ENCODE measurements at places on chromosomes 5 and 9.

- no peak for DNase-seq
Observed at GRCh38 chr9:96501633-96502538, 51.9 kb downstream of the HABP4 start.

DNA sequence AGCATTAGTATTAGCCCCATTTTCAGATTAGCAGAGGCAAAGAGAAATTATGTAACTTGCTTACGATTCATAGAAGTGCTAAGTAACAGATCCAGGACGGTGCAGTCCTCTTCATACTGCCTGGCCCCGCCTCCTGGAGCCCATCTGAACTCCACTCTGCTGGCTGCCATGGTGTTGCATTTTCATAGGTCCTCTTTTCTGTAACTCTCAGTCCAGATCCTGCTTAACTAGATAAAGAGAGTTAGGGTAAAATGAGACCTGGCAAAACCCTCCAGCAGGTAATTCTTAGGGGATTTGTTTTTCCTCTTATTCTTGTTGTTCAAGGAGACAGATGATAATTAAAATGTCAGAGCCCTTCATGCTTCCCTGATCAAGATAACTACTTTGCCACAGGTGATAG, 135.1 kb upstream of the EFNA5 start:
- no peak for DNase-seq

- no peak for DNase-seq
Observed at GRCh38 chr9:120558454-120558853, 21.5 kb downstream of the CDK5RAP2 start.

- no peak for DNase-seq
Observed at GRCh38 chr5:5738797-5739489, 316.5 kb downstream of the ICE1 start.

DNA sequence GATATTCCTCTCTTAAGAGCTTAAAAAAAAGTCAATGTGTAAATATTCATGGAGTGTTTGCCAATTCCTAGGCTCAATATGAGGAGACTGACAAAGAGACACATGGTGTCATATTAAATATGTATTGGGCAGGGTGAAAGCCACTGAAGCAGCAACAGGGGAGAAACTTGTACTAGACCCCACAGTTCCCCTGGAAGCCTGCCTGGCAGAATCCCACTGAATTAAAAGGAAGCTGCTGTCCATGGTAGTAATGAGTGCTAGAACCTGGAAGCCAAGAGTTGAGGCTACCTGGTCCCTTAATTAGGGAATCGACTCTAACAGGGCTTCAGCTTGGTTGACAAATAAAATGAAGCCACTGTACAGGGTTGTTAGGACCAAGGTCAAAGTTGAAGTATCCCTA, 129.4 kb upstream of the GPR151 start:
- DNase-seq: no peak

GRCh38 chr9:79104951-79105350, 466.8 kb upstream of the TLE4 start:
- DNase-seq: no peak

GRCh38 chr5:24407466-24407865, 237.3 kb downstream of the CDH10 start:
- no peak for DNase-seq

GRCh38 chr5:124650951-124651662, 95.3 kb downstream of the ZNF608 start:
- no peak for DNase-seq

- no peak for DNase-seq
Observed at GRCh38 chr5:52925001-52925400, 64.2 kb upstream of the ITGA2 start.

DNA sequence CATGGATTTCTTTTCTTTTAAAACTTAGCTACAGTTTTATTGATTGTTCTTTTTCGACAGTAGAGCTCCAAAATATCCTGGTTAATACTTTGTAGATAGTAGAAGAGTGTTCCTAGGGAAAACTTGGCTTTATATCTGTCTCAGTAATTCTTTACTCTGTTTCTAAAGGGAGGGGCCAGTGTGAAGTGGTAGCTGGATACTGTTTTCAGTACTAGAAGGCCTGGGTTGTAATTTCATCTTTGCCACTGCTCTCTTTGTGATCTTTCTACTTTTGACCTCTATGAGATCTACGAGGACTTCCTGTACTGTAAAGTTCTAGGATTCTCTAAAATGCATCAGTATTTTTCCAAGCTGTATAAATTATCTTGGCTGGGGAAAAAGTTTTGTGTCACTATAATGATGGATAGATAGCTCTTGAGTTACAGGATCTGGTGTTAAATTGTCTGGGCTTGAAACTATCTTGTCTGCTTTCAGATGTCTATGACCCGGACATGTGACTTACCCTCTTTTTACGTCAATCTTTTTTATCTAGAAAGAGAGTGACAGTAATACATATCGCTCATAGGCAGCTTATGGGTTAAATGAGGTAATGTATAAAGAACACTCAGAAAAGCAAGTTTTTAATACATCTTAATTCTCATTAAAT, 53.6 kb downstream of the PRR16 start:
- no peak for DNase-seq

DNA sequence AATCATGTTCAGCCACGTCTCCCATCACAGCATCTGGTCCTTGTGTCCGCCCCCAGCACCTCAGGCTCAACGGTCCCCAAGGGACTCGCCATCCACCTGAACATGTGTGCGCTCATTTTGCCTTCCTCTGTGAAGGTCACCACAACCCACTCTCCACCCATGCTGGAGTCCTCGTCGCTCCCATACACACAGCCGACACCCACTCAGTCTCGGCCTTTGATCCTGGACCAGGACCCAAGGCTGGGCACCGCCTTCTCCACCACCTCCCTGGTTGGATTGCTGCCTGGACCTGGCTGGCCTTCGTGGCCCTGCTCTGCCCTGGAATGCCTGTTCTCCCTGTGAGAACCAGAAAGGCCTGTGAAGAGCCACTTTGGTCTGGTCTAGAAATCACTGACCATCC, 60.3 kb downstream of the UBE2QL1 start:
- no peak for DNase-seq

DNA sequence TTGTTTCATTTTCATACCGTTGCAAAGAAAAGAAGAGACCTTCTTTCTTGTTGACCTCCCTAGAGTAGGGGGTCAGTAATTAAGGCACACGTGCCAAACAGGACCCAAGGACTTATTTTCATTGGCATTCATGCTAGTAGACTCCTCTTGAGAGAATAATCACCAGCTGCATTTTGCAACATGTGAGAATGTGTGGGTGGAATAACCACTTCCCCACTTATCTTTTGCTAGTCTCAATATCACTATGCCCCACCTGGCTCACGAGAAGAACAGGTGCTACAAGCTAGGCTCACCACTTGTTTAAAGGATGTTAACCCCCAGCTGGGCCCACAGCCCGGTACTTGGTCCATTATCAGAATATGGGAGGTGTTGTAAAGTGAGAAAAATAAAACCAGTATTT, 460.7 kb upstream of the MEF2C start:
- no peak for DNase-seq

DNA sequence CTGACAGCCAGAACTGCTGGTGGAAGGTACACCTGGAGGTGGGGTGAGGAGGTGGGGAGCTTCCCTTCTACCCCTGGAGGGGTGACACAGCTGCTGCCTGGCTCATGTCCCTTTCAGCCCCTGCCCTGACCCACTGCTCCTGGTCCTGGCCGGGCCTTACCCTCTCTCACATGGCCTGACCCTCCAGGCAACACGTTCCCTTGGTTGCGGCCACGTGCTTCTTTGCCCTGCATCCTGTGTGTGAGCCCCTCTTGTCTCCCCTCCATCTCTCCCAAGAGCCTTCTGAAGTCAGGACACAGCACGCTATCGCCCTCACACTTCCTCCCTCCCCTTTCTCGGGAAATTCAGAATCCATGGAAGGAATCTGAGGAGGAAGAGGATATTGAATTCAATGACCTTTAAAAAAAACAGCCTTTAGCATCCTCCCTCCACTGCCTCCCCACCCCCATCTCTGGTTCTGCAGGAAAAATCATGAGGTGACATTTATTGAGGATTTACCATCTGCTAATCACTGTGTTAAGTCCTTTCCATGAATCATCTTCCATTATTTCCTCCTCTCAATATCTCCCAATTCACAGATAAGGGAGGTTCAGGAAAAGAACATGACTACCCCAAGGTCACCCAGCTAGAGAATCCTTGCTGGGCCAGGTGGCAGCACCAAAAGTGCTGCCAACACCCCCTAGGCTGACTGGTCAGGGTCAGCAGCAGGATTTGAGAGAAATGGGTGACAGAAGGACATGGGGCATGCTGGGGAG, 8.3 kb downstream of the AQP3 start:
- DNase-seq: no peak

DNA sequence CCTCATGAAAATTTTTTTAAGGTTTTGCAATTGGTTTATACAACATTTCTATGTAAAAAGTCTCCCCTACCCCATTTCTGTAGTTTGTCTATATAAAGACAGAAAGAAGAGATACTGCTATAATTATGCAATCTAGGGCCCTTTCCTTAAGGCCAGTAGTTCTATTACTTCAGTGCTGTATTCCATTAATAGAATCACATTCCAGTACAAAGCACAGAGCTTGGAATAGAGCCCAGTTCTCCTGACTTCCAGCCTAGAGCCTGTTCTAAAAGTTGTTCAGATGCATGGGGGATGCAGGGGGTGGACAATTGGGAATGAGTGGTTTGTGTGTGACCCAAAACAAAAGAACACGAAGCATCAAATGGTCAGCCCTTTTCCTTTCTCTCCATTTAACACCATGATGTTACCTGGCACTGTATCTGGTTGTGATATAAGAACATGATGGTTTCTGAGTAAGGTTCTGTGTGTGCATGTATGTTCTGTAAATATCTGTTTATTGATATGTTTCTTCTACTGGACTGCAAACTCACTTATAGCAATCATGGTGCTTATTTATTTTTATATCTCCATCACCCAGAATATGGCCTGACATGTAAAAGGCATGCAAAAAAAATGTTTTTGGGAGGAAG, 8.2 kb upstream of the GRAMD2B start:
- DNase-seq: no peak

- DNase-seq: no peak
Observed at GRCh38 chr9:104080983-104081382, 13.1 kb upstream of the SMC2 start.

DNA sequence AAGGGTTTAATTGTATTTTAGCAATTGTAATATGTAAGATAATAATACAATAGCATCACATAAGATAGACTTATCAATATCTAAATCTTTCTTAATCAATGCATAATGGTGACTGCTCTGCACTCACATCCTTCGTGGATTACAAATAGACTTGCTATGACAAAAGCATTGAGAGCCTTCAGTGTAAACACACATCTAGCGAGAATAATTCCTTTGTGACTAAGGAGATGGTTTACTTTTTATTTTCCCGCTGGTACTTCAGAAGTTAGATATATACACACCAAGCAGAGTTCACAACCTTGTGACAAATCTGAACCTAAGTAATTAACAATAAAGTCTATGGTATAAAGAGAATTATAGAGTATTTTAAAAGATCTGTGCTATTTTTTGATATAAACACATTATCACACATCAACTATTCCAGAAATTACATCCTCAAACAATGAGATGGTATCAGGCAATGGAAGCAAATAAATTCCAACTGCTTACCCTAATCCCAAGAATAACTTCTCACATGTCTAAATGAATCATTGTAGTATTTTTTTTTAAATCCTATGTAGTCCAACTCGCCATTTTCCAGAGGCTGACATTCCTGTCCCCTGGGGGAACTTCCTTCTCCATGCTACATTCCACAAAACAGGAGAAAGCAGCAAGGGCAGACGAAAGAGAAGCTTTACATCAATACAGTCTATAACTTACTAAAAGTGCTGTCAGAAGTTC, 51.2 kb downstream of the MAPKAP1 start:
- DNase-seq: no peak

DNA sequence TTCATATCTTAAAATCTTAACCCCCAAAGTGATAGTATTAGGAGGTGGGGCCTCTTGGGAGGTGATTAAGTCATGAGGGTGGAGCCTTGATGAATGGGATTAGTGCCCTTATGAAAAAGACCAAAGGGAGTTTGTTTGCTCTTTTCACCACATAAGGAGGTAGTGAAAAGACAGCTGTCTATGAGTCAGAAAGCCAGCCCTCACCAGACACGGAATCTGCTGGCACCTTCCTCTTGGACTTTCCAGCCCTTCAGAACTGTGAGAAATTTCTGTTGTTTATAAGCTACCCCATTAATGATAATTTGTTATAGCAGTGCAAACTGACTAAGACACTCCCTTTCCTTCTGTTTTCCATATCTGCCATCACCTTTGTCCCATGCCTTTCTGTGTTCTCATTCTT, 20.8 kb downstream of the IFNB1 start:
- no peak for DNase-seq

DNA sequence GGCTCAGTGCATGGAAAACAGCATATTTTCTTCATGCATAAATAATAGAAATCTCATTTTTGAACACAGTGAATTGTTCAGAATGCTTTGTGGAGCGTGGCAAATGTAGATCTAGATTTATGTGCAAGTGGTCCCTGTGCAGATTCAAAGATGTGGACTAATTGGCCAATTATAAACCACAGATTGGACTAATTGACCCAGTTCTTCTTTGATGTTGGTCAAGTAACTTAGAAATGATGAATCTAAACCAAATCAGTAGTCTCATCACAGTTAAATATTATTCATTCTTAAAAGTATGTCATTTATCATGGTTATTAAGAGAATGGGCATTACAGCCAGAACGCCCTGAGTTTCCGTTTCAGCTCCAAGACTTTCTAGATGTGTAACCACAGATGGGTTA, 11.7 kb upstream of the PDE4D start:
- DNase-seq: no peak

GRCh38 chr9:129030191-129030590, 2.1 kb upstream of the SH3GLB2 start:
- no peak for DNase-seq

GRCh38 chr9:112186695-112187094, 11.6 kb upstream of the SUSD1 start:
- DNase-seq: no peak

DNA sequence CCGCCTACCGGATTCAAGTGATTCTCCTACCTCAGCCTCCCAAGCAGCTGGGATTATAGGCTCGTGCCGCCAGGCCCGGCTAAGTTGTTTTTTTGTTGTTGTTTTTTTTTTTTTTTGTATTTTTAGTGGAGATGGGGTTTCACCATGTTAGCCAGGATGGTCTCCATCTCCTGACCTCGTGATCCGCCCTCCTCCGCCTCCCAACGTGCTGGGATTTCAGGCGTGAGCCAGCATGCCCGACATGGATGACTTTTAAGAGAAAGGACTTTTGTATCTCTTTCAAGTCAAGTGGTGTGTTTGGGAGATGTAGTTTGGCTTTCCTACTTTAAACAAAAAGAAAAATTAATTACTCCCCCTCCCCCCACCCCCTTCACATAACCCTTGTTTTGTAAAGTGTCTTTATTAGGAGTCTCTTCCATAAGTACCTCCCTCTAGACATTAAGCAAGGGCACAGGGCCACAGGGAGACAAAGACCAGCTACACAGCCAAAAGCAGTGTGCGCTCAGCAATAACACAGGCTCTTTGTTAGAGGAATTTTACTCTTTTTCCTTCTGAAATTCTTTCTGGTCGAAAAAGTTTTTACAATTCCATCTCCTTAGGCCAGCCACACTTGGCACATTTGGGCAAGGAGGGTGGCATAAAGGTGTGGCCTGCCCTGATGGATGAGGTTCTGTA, 31.2 kb downstream of the JAKMIP2 start:
- no peak for DNase-seq

Measured in activated CD4-positive, alpha-beta T cell treated with anti-CD3 and anti-CD28 coated beads, Interleukin-2, amount 50 U/mL, for 1 hour (primary cell).